Fibroblast of lung (primary cell): ENCODE measurements at places on chromosomes 6 and 20. TPM values are rescaled to one million over a fixed set of nuclear protein-coding genes. Genes with fewer than 3 reads are reported as not detected.

Gene ME1
- total RNA-seq, result 22.1 and 44.3 TPM in 2 replicates

Gene PRICKLE4
- 0.26 TPM in 1 of 2 replicates, not detected in the other for total RNA-seq

Gene DUSP15
- total RNA-seq, result not detected in 2 replicates

Gene FOXS1
- under 0.01 TPM in 1 of 2 replicates, not detected in the other for total RNA-seq

DNA sequence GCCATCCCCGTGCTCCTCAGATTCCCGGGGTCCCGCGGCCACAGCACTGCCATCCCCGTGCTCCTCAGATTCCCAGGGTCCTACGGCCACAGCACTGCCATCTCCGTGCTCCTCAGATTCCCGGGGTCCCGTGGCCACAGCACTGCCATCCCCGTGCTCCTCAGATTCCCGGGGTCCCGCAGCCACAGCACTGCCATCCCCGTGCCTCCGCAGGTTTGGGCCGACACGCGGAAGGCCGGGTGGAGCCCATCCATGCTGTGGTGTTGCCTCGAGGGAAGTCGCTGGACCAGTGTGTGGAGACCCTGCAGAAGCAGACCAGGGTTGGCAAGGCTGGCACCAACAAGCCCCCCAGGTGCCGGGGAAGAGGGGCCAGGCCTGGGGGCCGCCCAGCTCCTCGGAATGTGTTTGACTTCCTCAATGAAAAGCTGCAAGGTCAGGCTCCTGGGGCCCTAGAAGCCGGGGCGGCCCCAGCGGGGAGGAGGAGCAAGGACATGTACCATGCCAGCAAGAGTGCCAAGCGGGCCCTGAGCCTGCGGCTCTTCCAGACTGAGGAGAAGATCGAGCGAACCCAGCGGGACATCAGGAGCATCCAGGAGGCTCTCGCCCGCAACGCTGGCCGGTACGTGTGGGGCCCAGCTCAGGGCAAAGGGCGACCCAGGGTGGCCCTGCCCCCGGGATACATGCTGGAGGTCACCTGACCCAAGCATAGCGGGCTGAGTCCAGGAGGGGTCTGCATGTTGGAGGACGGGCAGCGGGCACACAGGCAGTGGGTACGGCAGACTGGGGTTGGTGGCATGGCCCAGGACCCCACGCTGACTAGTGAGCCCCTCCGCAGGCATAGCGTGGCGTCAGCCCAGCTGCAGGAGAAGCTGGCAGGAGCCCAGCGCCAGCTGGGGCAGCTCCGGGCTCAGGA is 1.3 kb upstream of the LIME1 start:
- DNase-seq, result no peak

DNA sequence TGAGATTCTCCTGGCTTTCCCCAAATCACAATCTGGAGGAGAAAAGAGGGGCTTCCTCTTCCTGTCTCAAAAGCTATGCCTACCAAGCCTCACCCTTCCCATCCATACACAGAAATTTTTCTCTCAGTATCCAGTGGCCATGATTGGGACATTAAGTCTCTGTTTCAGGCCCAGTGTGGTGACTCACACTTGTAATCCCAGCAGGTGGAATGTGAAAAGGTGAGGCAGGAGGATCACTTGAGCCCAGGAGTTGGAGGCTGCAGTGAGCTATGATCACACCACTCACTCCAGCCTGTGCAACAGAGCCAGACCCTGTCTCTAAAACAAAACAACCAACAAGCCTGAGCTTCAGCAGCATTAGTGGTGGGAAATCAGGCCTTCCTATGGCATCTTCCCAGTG is 210.0 kb downstream of the OGFRL1 start:
- DNase-seq, result no peak

DNA sequence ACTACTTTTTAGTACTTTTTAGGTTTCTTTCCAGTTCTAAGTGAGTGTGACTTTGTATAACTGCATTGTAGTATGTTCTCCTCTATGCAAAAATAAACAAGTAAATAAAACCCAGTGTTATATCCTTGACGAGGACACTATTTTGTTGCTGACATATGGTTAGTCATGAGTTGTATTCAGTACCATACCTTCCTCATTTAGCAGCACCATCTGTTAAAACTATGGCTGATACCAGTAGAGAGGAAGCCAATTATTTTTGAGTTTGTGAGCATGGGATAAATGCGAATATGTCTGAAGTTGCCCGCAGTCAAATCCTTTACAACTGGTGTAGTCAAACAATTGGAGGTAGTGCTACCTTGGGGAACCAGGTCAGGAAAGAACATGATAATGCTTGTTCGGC is 74.1 kb downstream of the CDKAL1 start:
- DNase-seq, result no peak
